ENCODE measurements at places on chromosomes 13 and 19.

GRCh38 chr19:8552810-8553209 lies 24.4 kb downstream of the MYO1F start:
- DNase-seq, result no peak

DNA sequence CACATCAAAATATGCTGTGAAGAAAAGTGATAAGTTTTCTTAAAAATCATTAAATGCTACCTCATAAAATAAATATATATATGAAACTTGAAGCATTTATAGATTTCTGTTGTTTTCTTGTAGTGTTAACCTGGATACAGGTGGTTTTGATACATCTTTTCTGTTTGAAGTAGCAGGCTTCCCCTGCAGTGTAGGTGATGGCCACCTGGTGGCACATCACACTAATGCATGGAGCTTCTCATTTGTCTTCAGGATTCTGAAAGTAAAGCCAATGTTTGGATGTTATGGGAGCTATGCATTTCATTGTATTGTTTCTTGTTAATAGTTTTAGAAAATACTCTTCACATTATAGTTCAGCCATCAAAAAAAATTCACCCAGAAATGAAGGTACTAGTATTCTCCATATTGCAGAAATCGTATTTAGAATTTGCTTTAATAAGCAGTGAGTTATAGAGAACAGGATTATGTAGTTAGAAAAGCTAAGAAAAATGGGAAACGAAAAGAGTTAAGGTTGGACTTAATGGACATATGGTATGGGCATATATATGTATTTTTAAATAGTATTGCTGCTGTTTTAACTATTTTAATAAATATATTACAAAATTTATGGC lies 18.7 kb downstream of the GPR180 start:
- DNase-seq, result peak; percentile 45

GRCh38 chr19:23439623-23440022 lies 44.4 kb upstream of the ZNF91 start:
- DNase-seq, result no peak

- no peak for DNase-seq
Measured at GRCh38 chr19:45103156-45103507, 10.2 kb downstream of the PPP1R37 start.

DNA sequence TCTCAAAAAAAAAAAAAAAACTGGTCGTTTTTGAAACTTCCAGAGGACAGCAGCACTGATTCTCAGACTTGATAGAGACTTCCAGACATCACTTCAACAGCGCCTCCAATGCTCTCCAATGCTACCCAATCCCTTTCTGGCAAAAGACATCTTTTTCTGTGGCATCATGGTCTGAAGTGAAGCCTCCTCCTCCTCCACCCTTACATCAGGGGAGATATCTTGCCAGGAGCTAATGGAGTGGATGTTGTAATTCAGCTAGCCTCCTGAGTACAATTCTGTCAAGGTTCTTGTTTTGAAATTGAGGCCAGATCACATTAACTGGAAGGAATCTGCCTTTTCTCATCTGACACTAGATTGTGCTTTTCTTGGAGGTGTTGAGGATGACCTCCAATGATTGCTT lies 24.2 kb downstream of the FXYD5 start:
- no peak for DNase-seq

- DNase-seq, result no peak
Measured at GRCh38 chr19:46624958-46625661, at the start of gene PTGIR. PTGIR (minus strand) TSS chr19:46625089; CDS start chr19:46624225, 864 bp downstream.

GRCh38 chr19:46429999-46430398 lies 1.3 kb upstream of the PNMA8C start:
- no peak for DNase-seq

- DNase-seq, result no peak
Measured at GRCh38 chr19:4593409-4593851, 33.9 kb upstream of the SEMA6B start.

- DNase-seq, result no peak
Measured at GRCh38 chr13:44306371-44307192, 67.0 kb upstream of the SERP2 start.

DNA sequence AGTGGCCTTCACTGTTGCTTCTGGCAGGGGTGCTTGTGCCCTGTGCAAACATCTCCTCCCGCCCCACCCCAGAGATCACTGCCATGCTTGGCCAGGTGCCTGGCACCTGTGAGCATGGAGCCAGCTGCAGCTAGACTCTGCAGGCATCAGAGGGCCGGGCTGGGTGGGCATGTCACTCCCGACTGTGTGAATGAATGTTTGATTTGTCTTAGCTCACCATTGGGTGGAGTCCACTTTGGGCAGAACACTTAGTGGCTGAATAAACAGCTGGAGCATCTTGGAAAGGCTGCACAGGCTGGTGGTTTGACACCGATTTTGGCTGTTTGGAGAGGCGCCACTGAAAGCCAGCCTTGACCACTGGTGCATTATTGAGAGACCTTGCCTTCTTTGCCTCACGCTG lies 267.3 kb downstream of the DLEU7 start:
- DNase-seq, result no peak

- no peak for DNase-seq
Measured at GRCh38 chr19:51971624-51972023, 15.0 kb downstream of the ZNF350 start.

- no peak for DNase-seq
Measured at GRCh38 chr19:1041835-1042685, 2.2 kb downstream of the ABCA7 start.

- peak; percentile 84 for DNase-seq
Measured at GRCh38 chr19:7925171-7925851, 624 bp downstream of the CTXN1 start.

DNA sequence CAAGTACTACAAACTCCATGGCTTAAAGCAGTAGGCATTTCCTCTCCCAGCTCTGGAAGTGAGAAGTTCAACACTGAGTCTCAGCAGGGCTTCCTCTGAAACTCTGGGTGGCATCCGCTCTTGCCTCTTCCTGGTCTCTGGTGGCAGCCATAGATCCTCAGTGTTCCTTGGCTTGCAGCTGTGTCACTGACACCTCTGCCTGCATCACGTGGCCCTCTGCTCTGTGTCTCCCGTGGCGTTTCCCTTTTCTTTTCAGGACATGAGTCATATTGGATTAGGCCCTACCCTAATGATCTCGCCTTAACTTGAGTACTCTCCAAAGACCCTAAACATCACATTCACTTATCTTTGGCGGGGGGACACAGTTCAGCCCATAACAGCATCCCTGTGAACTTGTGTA lies 466.7 kb downstream of the MYO16 start:
- DNase-seq, result no peak

- no peak for DNase-seq
Measured at GRCh38 chr13:98190889-98191444, 13.9 kb upstream of the RNF113B start.

GRCh38 chr19:38869160-38869835 lies 8.8 kb downstream of the RINL start:
- no peak for DNase-seq

DNA sequence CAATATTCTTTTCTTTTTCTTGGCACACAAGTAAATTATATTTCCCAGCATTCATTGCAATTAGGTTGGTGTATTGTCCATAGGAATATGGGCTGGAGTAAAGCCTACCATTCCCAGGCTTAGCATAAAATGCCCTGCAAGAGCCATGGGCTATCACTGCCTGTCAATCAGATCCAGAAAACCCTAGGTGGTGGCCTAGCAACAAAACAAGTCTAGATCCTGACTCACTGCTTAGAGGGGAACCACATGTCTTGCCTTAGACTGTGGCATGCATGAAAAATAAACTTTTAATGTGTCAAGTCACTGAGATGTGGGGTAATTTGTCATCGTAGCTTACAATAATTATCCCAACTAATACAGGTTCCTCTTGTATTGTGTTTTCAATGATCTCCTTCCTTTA lies 16.2 kb downstream of the SOX21 start:
- no peak for DNase-seq

DNA sequence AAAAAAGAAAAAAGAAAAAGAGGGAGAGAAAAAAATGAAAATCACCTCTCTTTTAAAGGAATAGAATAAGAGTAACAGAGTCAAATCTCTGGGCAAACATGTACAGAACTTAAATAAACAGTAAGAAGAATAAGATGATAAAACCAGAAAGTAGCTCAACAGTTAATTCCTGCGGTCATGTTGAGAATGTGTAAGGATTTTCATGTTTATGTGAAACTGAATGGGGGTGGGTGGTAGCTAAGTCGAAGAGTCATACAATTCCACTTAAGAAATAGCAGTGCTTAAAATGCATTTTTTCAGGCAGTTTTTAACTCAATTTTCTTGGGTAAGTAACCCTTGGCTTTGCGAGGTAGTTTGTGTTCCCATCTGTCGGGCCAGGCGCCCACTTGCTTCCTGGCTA lies 60.9 kb downstream of the PEX11G start:
- DNase-seq, result no peak
